Stimulated activated CD4-positive, alpha-beta T cell treated with anti-CD3 and anti-CD28 coated beads, TNF-alpha, amount 100 ng/mL, for 1 hour (primary cell): ENCODE measurements at places on chromosomes 6 and 20.

DNA sequence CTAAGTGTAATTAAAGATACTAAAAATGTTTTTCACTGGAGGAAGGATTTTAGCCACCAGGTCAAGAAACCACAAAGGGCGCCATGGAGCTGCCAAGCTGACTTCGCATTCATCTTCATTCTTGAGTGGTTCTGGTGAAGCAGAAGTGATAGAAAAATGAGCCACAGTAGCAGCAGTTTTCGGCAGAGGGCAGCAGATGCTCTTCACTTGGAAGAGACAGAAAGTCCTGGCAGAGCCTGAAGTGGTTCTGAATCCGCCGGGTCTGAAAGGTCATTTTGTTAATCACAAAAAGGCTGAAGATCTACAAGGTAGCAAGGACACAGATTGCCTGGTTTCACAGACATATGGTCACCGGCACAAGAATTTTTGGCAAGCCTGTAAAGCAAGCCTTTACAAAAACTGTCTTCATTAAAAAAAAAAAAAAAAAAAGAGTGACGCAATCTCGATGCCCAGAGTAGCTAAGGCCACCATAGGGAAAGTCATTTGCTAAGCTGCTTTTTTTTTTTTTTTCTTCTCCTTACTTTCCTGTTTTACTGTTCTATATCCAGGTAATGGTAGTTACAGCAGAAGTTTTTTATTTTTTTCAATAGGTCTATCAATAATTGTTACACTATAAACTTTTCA, 345.1 kb upstream of the AGPAT4 start:
- DNase-seq, result no peak

GRCh38 chr6:150391890-150392289, 23.1 kb downstream of the IYD start:
- no peak for DNase-seq

DNA sequence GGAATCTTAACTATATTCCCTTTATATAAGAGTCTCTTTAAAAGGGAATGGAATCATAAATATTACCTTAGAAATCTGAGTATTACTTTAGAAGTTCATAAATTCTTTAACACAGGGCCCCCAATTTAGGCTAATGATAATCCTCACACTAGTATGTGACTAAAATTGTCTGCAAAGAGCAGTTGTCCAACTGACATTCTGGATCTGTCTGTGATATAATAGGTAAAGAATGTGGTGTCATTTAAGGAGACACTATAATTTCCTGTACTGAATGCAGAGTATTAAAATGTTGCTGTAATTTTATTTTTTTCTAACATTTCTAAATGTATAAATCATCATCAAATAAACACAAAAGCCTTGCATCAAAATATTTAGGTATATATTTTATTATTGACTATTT, 128.5 kb upstream of the DST start:
- no peak for DNase-seq

DNA sequence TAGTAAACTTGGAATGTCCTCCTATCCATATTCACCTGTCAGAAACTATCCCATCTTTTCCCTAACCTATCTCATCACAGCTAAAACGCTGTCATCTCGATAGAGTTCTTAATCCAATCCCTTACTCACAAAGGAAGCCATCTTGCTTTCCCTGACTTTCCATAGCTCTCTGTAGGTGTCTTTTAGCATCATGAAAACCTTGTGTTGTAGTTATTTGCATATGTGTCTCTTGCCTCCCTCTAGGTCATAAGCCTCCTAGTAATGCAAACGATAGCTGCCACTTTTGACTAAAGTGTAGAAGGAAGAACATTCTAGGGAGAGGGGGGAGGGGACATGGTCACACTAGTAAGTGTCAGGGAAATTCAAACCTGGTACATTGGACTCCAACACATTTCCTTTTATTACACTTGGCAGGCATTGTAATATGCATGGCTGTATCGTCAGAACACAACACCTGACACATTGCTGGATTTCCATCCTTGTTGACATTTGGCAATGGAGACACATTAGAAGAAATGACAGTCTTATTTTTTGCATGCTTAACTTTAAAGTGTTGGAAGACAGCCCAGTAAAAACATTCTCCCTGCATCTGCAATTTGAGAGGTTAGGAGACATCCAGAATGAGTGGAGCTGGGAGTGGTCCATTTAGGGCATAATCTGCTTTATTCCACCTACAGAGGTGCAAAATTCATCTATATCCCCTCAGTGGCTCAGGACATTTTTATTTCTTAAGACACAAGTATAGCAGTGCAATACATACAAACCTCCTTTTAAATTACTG, 283.4 kb downstream of the HAO1 start:
- DNase-seq, result no peak

DNA sequence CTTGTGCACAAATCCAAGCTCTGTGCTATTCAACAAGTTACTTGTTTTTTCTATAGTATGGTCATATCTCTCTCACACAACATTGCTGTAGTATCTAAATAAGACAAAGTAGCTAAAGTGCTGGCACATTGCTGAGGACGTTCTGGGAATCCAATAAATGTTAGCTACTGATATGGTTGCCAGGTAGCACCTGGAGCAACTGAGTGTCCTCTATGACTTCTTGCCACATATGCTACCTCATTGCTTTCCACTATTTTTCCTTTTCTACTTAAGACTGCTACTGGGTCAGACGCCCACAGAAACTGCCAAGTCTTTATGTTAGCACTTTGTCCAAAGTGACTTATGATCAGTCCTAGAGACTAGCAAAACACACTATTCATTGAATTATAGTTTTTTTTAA, 85.3 kb downstream of the SYCP2 start:
- DNase-seq, result no peak

- DNase-seq, result no peak
These were observed 283.7 kb upstream of the MAP3K7 start for GRCh38 chr6:90870561-90870960.

DNA sequence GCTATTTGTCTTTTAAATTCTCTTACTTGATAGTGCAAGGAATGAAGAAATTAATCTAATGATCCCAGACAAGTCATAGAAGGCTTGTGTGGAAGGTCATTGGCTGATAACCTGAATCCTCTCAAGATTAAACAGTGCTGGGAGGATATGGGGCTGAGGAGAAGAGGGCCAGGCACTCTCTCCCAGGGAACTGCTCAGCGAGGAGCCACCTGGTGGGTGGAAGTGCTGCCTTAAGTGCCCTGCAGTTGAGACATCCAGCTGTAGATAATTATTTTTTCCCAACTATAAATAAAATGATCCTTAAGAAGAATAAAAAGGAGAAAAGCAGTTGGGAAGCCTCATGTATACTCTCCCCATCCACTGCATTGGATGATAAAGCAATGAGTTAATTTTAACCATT, 47.9 kb downstream of the BTBD3 start:
- DNase-seq, result no peak

GRCh38 chr20:14062171-14062570, 66.9 kb downstream of the MACROD2 start:
- no peak for DNase-seq

DNA sequence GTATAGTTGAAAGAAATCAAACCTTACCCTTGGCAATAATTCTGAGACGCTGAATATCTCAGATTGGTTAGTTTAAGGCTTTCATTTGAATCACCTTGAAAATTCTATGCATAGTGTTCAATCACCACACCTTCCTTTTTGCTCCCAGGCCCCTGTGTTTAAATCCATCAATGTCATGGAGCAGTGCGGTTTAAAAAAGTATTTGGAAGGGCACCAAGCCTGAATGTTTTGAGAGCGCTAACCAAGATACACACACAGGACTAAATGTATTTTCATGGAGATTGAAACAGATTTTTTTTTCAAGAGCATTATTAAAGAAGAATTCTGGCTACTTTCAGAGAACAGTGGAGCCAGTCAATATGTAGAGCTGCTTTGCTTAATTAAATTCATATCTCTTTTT, 195.7 kb downstream of the CENPW start:
- no peak for DNase-seq

DNA sequence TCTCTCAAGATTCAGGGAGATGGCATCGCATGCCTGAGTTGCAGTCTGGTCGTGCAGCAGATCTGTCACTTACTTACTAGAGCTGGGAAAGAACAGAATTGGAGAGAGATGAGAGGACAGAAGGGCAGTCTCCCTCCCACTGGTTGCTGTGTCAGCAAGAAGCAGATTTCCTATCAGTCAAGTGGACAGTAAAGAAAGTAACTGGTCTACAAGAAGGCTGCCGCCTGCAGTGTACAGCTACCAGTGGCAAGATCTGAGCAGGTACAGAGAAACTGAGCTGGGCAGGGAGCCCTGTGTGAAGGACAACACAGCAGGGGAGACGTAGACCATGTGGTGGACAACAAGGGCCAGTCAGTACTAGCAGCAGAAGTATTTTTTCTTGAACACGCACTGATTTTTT, 49.5 kb upstream of the PCSK2 start:
- DNase-seq, result no peak

- DNase-seq, result no peak
These were observed 4.7 kb downstream of the SLC16A10 start for GRCh38 chr6:111091987-111092386.

DNA sequence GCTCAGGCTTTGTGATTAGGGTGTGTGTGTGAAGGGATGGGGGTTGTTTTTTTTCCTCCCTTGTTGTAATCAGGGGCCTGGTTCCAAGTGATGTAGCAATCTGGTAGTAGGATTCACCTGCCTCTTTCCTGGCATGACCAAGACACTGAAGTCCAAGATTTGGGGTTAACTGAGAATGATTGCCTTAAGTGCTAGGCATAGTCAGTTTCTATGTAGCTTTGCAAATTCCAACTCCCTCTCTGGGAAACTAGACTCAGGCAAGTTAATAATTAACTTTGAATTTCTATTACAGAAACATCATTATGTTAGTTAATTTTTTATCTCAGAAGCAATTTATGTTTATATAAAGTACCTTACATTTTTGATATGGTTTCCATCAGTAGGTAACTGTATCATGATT, 43.6 kb downstream of the NUS1 start:
- DNase-seq, result no peak

DNA sequence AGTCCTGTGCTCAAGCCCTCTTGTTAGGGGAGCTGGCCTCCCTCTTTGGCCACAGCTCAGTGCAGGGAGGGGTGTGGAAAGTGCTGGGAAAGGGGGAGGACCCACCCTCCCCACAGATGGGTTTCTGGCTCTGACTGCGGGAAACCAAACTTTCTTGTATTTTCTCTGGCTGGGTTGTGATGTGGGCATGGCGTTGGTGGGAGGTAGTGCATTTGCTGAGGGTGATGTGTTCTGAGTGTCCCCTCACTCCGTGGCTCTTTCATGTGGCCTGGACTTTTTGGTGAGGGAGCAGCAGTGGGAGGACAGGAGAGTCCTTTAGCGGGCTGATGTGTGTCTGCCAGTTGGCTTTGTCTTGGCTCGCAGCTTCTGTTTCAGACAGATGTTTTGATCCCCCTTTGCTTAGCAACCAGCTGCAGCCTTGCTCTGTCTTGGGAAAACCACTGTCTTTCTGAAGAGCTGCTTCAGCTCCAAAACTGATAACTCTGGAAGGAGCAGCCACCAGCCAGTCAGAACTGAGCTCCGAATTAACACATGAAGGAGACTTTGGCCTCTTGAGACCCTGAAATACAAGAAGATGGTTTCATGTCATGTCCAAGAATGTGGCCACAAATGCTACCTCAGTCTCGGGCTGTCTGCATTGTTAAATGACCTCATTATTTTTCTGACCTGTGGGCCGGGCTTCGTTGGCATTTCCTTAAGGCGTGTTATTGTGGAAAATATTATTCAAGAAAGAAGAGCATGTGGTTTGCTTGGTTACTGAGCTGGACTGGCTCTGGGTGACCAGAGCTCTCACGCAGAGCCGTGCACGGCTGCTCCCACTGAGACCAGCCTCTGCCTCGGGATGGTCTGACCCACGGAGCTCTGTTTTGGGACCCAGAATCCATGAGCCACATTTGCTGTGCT, 21.5 kb downstream of the SYNJ2 start:
- no peak for DNase-seq

DNA sequence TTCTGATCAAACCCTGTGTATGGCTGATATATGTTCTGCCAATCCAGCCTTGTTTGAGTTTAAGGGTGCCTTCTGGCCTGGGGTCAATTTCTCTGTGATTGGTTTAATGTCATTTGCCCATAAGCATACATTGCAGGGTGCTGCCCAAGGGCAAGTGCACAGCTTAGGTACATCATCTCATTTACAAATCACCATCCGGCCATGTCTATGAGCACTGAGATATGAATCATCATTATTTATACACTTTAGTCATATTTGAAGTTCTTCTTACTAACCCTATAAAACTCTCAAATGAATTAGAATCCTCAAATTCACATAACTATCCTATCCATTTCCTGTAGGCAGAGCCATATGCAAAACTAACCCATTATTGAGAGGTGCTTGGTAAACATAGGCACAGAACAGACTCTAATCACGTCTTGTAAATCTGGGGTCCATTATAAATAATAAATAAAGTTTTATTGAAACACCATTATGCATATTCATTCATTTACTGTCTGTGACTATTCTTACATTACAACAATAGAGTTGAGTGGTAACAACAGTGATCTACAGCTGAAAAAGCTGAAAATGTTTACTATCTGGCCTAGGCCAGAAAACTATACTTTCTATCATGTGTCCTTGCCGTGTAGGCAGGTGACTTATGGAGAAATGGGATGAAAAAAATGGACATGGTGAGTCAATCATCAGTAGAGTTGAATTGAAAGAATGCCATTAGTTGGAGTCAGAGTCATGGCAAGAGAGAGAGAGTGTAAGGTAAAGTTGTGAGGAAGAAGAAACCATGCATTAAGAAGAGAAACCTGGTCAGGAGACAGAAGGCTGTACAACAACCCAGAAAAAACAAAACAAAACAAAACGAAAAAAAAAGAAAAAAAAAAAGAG, 25.0 kb downstream of the KCNQ5 start:
- no peak for DNase-seq
